ENCODE measurements at places on chromosomes 6 and 20.

DNA sequence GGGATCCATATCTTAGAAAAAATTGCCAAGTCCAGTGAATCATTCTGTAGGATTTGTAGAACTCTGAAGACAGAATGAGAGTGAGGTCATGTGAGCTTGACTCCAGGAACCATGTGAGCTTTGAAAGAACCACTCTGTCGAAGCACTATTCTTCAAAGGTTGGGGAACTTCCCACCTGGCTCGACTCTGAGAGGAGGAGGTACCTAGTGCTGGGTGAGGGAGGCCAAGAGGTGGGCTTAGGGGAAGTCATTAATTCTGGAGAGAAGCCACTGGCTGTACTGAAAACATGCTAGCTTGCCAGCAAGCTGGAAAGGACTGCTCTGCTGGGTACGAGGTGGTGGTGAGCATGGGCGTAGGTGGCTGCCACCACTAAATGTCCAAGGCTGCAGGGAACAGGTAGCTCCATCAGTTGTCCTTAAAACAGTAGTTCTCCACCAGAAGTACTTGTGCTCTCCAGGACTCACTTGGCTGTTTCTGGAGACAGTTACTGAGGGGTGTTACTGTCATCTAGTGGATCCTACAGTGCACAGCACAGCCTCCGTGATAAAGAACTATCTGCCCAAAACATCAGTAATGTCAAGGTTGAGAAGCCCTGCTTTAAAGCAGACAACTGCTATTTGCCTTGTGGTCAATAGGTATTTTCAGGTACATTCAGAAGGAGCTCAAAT lies 34.7 kb upstream of the SYNJ2 start:
- no peak for DNase-seq

DNA sequence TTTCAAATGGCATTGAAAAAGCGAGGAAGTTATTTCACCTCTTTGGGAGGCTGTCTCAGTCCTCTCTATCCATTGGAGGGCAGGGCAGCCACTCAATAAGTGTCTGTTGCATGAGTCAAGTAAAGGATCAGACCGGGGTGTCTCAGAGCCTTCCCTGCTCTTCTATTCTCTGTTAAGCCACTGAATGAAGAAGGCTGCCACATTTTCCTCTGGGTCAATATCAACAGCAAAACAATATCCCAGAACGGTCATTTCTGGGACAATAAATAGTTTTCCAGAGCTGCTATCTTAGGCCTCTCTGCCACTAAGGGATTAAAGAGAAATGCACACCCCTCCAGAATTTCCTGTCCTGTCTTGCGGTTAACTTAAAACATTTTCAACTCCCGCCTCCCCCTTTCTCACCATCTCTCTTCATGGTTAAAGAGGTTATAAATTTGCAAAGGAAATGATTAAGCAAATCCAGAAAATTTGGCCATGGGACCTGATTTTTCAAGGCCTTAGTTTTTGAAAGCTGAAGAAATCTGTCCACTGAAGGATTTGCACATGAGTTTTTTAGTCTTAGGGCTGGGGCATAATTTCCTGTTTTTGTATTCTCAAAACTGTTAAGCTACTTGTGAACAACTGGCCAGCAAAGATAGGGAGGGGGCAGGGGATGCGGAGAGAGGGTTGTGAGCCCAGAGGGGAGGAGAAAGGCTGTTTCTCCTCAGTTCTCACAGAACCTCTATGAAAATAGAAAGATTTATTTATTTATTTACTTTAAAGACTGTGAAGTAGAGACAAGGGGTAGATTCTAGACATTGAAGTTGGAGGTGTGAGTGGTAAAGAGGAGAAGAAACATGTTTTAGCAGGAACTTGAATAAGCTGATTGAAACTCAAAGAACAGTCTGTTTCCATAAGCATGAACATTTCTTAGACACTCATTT lies 135.7 kb downstream of the BCAS1 start:
- DNase-seq = peak; percentile 46

- no peak for DNase-seq
Observed at GRCh38 chr6:127182501-127182900, 64.0 kb downstream of the RSPO3 start.

DNA sequence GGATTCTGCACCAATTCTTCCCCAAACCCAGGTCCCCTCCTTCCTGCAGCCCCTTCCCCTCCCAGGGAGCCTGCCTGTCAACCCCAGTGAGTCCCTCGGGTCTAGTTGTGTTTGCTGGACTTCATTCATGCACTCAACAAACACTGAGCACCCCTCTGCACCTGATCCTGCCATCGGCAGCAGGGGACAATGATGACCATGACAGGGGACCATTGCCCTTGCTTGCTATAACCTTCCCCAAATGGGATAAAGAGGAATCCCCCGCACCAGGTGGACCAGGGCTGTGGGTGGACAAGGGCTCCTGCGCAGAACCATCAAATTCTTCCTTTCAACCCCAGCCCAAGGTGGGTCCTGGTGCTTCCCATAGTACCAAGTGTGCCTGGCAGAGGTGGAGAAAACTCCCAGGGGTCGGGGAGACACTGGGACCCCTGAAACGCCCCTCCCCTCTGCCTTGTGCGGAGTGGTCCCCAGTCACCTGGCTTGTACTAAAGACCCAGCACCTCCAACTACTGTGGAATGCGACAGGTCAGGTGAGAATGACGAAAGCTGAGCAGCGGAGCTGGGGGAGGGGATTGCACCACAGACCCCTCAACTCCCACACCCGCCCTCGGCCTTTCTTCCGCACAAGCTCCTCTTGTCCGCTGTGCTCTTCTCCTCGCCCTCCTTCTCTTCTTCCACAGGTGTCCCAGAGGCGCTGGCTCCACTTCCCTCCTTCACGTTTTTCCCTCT lies 119.9 kb upstream of the ZNF217 start:
- DNase-seq = no peak

DNA sequence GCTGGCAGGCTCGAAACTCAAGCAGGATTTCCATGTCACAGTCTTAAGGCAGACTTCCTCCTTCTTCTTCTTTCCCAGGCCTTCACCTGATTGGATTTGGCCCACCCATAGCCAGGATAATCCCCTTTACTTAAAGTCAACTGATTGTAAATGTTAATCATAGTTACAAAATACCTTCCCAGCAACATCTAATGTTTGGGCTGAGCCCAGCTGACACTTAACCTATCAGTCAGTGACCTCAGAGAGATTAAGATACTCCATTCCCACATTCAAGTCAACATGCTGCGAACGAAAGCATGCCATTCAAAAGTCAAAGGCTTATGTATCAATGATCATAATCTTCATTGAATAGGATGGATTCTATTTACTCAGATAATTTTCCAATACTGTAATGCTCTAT lies 16.0 kb downstream of the MAP7 start:
- no peak for DNase-seq

DNA sequence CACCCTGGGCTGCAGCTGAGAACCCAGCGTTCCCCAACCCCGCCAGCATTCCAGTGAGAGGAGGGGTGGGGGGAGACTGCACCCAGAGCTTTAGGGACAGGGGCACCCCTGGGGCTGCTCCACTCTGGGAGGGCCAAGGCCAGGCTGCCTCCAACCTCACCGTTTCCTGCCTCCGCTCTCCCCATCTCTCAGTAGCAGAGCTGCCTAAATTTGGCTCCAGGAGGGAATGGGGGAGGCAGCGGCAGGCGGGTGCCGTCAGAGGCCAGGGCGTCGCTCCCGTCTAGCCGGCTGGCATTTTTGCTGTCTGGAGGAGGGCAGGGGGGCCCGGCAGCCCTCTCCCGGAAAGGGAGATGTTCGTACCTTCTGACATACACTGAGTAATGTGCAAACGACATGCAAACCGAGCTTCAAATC lies 46.6 kb downstream of the NOL4L start:
- DNase-seq = no peak

DNA sequence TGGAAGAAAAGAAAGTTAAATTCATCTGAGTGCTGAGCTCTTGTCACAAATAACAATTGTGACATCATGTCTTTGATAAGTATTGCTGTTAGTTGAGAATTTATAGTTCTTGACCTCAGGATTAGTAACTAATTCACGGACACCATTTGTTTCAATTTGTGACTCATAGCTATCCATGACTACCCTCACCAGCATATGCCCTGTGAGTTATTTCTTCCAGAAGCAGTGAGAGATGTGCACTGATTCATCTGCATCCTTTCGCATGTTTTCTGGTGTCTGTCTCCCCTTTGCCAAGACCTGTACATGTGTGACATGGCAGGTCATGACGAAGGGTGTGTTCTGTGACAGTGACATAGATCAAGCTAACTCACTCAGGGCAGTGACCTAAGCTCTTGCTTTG lies 86.9 kb downstream of the SOBP start:
- no peak for DNase-seq

GRCh38 chr20:2006452-2007361 lies 12.8 kb upstream of the PDYN start:
- peak; percentile 65 for DNase-seq

DNA sequence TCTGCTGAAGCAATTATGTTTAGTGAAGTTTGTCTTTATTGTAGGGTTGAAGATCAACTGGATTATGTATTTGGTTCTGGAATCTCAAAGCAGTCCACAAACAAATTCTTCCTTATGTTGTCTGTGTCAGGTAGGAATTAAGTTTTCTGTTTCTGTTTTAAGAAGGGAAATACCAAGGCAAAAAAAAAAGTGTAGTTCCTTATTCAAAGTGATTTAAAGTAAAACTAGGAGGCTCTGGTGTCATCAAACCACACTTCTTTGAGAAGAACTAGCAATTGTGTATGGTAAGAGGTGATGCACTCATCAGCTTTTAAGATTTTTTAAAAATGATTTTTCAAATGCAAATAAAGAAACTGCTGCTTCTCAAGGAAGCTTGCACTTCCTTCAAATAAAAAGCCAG lies 1.9 kb downstream of the FAM135A start:
- no peak for DNase-seq

DNA sequence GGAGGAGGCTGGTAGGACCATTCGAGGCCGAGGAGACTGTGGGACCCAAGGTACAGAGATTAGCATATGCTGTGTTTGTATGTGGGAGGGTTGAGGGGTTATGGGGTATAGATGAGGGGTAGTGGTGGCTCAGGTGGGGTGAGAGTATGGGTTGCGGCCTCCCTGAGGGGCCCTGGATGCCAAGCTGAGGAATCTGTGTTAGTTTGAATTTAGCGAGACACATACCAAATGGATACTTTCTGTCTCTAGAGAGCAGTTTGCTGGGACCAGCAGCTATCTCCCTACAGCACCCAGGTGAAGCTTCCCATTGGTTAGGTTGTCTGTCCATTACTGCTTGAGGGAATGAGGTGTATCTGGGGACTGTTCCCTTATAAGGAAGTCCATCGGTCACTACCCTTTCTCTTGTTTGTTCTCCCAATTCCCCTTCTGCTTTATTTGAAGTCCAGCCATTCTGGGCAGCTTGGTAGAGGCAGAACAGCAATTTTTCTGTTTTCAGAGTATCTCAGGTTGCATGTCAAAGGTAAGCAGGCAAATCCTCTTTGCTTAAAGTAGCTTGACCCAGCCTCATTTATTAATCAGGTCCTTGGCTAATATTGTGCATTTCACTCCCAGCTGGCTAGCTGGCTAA lies 15.2 kb downstream of the CHMP4B start:
- DNase-seq = no peak

All from germinal center (tissue), 1 donor.